SW 1271 (cell line): ENCODE measurements at places on chromosomes 4 and X.

- DNase-seq: no peak
These were observed 11.1 kb downstream of the ITIH6 start for GRCh38 chrX:54786967-54787366.

DNA sequence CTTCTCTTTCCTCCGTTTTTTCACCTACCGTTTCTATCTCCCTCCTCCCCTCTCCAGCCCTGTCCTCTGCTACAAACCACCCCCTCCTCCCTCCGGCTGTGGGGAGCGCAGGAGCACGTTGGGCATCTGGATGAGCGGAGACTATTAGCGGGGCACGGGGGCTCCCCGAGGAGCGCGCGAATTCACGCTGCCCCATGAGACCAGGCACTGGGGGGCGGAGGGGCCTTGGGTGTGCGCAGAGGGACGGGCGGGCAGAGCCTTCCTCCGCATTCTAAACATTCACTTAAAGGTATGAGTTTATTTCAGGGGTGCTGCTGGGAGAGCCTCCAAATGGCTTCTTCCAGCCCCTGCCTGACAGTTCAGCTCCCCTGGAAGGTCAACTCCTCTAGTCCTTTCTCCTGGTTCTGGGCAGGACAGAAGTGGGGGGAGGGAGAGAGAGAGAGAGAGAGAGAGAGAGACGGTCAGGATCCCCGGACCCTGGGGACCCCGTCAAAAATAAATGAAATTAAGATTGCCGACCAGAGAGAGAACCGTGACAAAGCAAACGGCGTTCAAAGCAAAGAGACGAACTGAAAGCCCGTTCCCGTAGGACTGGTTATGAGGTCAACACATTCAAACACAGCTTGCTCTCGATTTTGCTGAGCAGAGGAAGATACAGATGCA lies 5.0 kb downstream of the SHOX start:
- no peak for DNase-seq

DNA sequence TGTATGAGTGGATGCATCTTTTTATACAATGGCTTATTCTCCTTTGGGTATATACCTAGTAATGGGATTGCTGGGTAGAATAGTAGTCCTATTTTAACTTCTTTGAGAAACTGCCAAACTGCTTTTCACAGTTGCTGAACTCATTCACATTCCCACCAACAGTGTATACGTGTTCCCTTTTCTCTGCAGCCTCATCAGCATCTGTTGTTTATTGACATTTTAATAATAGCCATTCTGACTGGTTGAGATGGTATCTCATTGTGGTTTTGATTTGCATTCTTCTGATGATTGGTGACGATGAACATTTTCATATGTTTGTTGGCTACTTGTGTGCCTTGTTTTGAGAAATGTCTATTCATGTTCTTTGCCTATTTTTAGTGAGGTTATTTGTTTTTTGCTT lies 687.0 kb upstream of the EPHA5 start:
- no peak for DNase-seq

DNA sequence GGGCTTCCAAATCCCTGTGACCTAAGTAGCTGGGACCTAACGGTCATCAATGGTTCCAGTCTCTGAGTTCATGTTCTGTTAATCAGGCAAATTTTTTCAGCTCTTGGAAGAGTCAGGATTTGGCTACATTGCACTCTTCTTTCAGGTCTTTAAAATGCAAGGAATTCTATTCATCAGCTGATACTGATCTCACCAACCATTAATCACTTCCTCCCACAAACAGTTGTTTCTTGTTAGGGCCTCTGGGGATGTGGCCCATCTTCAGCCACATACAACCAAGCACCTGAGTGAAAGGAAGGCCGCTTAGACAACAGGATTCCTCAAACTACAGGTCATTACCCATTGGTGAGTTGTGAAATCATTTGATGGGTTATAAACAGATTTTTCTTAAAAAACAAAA lies 71.7 kb downstream of the FANCB start:
- DNase-seq: no peak

- no peak for DNase-seq
These were observed 23.1 kb upstream of the TLR7 start for GRCh38 chrX:12843668-12844279.

- DNase-seq: no peak
These were observed 4.5 kb downstream of the NALF2 start for GRCh38 chrX:69508610-69509009.
